ENCODE measurements at places on chromosomes 6 and 20.

GRCh38 chr6:134508862-134509498 is 191.1 kb upstream of the SGK1 start:
- no peak for DNase-seq

DNA sequence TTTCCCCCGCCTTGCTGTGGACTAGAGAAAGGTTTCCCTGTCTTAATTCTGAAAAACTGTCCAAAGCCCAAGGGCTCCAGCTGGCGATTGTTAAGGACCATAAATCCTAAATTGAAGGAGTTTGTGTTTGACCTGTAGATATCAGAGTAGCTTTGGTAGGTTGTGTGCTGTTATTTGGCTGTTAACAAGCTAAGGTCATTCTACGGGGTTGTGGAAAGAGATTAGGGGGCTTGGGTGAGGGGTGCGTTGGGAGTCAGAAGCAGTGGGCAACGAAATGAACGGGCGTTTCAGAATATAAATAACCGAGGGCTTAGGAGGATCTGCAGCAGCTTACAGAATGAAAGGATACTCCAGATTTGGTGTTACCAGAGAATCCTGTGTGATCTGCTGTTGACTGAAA is 32.6 kb upstream of the BTN3A2 start:
- no peak for DNase-seq

DNA sequence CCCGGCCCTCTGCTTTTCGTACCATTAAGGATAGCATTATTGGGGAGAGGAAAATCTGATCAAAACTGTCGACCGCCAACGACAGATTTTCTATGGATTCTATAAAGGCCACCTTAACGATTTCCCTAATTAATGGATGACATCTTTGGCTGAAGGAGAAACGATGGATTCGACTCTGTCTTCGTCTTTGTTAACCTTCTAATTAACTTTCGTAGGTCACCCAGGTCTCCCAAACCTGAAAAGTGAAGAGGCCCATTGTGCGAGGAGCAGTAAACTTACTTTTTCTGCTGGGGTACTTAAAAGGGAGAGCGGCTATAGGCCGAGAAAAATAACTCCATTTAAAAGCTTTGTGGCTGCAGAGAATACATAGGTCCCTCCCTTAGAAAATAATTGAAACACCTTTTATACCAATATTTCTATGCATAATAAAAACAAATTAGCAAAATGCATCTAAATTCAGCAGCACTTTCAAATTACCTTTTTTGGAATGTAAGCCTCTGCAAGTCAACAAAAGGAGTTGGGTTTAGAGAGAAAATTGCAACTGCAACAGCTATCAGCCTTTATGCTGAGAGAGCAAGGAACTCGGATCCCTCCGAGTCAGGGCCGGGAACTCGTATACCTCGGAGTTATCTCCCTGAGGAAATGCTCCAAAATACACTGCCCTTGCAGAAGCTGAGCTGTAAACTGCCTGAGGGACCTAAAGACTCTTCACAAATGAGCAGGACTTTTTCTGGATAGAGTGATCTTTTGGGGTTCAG is 31.4 kb upstream of the NR2E1 start:
- no peak for DNase-seq

DNA sequence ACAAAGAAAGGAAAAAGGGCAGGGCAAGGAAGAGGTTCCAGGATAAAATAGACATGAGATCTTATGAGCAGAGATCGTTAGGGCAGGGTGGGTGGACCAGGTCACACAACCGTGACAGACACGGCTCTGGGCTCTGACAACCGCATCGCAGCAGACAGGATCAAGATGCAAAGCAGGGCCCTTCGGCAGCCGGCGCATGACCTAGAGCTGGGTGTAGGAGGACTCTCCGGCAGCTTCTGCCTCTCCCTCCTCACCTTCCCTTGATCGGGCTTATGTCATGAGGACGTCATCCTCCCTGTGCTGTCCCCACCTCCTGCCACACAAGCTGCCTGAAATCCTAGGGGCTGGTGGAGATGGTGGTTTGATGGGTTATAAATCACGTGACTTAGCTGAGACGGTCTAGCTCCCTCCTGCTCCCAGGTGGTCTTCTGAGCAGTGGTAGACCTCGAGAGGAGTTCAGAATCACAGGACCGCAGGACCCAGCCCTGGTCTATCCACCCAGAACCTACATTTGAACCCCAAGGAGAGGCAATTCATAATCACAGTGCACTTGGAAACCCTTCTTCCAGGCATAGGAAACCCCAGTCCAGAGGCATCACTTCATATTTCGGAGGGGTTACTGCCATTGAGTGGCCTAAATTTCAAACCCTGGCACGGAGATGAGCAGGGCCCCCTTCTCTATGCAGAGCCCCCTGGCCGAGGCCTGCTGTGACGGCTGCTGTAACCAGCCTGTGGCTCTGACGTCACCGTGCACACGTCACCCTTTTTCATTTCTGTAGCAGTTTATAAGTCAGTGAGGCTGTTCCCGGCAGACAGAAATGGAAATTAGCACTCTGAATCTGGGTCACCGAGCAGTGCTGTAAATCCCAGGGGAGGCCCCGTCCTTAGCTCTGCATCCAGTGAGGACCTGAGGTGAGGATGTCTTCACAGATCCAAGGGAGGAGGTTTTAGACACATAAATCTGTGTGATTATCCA is 8.7 kb upstream of the CCR6 start:
- DNase-seq: no peak

GRCh38 chr6:129575378-129576118 is 134.4 kb downstream of the ARHGAP18 start:
- DNase-seq: no peak

DNA sequence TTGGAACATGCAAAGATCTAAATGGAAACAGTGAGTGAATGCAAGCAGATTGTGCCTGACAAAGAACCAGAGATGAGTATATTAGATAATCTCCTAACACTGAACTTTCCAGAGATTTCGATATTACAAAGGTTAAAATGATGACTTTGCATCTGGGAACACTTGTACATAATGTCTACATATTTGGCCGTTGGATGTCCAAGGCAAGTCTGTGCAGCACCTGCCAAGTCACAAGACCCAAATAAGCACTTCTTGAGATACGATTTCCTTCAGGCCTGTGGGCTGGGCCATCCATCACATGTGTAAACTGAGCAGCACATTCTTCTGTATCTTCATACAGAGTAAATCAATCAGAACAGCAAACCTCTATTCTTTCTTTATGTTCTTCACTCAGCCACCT is 32.5 kb upstream of the SMLR1 start:
- DNase-seq: no peak

- DNase-seq: no peak
Measured at GRCh38 chr20:60206259-60206658, 248.0 kb downstream of the CDH26 start.
